ENCODE measurements at places on chromosomes 1 and 21. TPM values are rescaled to one million over a fixed set of nuclear protein-coding genes. Genes with fewer than 3 reads are reported as not detected.
A peak's percentile ranks its signal among the peaks of the same experiment; 100 is the strongest.

GRCh38 chr1:36322786-36323635, 434 bp downstream of the EVA1B start:
- peak; percentile 40 for DNase-seq

DNA sequence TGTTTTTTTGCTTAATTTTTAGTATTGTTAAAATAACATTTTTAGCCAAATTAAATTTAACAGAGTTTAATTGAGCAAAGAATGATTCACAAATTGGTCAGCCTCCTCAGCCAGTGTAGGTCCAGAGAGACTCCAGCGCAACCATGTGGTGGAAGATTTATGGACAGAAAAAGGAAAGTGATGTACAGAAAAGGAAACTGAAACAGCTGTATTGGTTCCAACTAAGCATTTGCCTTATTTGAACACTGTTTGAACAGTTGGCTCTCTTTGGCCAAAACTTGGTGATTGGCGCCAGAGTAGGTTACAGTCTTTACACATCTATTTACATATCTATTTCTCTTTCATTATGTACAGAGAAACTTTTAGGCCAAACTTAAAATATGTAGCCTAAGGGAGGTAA, 19.4 kb downstream of the RPS6KC1 start:
- peak; percentile 17 for DNase-seq

GRCh38 chr1:37764414-37764825, 500 bp downstream of the EPHA10 start:
- peak; percentile 14 for DNase-seq

DNA sequence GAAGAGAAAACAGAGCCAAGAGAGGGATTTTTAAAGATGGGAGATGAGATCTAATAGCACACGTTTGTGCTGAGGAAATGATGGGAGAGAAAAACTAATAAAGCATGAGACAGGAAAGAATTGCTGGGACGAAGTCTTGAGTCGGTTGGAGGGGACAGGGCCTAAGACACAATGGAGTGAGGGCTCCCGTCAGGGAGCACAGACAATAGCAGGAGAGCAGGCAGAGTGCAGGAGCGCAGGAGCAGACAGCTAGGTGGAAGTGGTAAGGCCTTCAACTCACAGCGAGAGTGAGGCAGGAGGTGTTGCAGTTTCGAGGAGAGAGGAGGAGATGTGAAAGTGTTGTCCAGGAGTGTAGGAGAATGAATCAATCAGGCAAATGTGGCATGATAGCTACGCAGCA, 59.9 kb upstream of the SOX13 start:
- DNase-seq = no peak

GRCh38 chr1:78141531-78142231, 95.9 kb downstream of the GIPC2 start:
- DNase-seq = no peak

DNA sequence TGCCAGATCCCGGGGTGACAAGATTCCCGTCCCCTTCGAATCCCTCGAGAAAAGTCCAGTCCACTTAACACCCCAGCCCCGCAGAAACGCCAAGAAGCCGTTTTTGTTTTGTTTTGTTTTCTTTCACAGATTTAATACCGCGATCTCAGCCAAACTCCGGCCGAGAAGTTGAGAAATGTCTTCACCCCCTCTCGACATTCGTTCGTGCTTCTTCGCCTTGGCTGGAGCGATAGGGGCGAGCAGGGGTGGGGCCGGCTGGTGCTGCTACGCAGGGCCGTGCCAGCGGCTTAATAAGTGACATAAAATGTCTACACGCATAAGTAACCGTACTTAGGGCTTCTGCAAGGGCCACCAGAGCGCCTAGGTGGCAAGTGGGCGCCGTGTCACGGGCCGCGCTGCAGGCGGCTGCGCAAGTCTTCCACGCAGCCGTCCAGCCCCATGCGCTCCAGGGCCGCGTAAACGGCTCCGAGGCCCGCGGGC, 4.9 kb downstream of the TNFRSF25 start:
- DNase-seq = no peak

DNA sequence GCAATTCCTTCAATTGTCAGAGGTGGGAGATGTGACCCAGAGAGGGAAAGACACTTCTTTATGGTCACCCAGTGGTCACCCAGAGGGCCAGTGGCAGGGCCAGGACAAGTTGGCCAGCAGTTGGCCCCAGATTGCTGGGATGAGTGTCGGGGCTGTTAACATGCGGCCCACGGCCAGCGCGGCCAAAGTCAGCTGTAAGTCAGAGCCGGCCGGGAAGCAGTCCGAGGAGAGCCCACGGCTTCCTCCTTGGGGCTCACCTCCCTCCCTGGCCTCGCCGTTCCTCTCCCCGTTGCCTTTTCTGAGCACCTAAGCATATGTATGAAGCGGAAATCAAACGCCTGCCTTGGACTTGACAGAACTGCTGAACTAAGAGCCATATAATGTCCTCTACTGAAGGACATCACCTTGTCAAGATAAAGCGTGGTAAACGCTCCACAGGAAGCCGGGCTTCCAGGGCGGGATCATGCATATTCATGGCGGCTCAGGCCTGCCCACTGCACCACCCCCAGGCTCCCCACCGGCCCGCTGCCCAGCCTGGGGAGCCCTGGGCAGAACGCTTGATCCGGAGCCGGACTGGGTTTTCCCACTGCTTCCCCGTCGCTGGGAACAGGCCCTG, 245.4 kb upstream of the POU3F1 start:
- DNase-seq = no peak

DNA sequence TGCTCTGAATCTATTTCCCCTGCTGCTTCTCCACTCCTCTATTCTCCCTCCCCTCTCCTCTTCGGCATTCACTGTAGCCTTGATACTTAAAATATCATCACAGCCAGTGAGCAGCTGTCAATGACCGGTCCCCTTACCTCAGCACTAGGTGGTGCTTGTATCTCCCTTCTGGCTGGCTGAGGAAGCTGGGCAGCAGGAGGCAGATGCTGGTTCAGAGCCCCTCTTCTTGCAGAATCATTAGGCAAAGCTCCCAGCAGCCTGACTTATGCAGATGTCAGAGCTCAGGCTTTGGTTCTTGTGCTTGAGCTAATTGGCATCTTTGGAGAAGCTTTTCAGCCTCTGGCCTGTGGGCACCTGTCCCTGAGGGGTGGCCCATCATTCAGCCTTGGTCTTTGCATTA, 31.9 kb upstream of the KCNA2 start:
- no peak for DNase-seq

GRCh38 chr1:45802343-45803298, 791 bp upstream of the MAST2 start:
- DNase-seq = peak; percentile 82

GRCh38 chr1:234670967-234671626, 61.1 kb upstream of the IRF2BP2 start:
- no peak for DNase-seq

- no peak for DNase-seq
Measured at GRCh38 chr1:6100861-6101783, 55.4 kb downstream of the KCNAB2 start.

- DNase-seq = peak; percentile 2
Measured at GRCh38 chr1:245807306-245807705, 652.5 kb downstream of the KIF26B start.

DNA sequence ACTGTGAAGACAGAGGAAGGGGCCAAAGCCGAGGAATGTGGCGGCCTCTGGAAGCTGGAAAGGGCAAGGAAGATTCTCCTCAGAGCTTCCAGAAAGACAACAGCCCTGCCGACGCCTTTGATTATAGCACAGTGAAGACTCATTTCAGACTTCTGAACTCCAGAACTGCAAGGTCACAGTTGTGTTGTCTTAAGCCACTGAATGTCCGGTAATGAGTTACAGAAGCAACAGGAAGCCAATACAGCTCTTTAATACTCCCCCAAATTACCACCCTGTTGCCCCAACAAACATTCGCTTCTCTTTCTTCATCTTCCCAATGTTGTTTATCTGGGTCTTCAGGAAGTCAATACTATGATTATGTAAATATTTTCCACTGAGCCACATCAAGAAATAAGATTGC, 44.0 kb downstream of the ETS2 start:
- no peak for DNase-seq

GRCh38 chr1:35929730-35930592, 944 bp upstream of the AGO3 start:
- peak; percentile 52 for DNase-seq

DNA sequence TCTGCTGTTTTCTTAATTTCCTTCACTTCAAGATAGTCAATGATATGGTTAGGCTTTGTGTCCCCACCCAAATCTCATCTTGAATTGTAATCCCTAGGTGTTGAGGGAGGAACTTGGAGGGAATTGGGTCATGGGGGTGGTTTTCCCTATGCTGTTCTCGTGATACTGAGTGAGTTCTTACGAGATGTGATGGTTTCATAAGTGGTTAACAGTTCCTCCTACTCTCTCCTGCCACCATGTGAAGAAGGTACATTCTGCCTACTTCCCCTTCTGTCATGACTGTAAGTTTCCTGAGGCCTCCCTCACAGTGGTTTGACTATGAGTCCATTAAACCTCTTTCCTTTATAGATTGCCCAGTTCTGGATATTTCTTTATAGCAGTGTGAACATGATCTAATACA, 74.0 kb upstream of the SAMSN1 start:
- no peak for DNase-seq

DNA sequence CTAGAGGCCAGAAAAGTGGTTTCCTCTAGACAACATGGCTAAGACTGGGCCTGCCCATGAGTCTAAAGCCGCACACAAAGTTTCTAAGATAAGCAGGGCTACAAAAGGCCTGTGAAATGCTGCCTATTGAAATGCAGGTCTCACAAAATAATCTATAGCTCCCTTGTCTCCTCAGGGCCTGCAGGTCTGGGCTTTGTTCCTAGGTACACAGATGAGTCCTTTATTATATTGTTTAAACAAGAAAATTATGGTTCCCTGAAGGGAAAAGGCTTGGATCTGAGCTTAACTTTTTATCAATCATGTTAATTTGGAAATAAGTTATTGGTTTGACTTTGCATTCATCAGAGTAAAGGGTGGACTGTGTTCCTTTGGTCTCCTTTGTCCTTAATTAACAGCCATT, 413.4 kb upstream of the BEND5 start:
- no peak for DNase-seq

- peak; percentile 38 for DNase-seq
Measured at GRCh38 chr1:214281021-214281719, at the start of gene SMYD2. TSS of gene SMYD2 (plus strand) at chr1:214281159. CDS start at chr1:214281255, 96 bp downstream.

GRCh38 chr1:8077602-8078001, 51.5 kb upstream of the ERRFI1 start:
- no peak for DNase-seq

- no peak for DNase-seq
Measured at GRCh38 chr1:245751726-245752470, 597.1 kb downstream of the KIF26B start.

The MNDA gene
- total RNA-seq = 26.3 TPM

The EPHA8 gene
- total RNA-seq = not detected

The RGS7 gene
- 0.39 TPM for total RNA-seq

The CFHR3 gene
- 0.39 TPM for total RNA-seq

Measured in skin of body (tissue), 3 donors.